Stimulated activated naive CD8-positive, alpha-beta T cell treated with anti-CD3 and anti-CD28 coated beads, Interleukin-15, amount 100 ng/mL, for 72 hours (primary cell): ENCODE measurements at places on chromosomes 7 and 10.

- DNase-seq = no peak
Observed at GRCh38 chr10:52653263-52653909, 119.2 kb downstream of the MBL2 start.

- no peak for DNase-seq
Observed at GRCh38 chr10:53508197-53508596, 735.6 kb upstream of the MBL2 start.

DNA sequence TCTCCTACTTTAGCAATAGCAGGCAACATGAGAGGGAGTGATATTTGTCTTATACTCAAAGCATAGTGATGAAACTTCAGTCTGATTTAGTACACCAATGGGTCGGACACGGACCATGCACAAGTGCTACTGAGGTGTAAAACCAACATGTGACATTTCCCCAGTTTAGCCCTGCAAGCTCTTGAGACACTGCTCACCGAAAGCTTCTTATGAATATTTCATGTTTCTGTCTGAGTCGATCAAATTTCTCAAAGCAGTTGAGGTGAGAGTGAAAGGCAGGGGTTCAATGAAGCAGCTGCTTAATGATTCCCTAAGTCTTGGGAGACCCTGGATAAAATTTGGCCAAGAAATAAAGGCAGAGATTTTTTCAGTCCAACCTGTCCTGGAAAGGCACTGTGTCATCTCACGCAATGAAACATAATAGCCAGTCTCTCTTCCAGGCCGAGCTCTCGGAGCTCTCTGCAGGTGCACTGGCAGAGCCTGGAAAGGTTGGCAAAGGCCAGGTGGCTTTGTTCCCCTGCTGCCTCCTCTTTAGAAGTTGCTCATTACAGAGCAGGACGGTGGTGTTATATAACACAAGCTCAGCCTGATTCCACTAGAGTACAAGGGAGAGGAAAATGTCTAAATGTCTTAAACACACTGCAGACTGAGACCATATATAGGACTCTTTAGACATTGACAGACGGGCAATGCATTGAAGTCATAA lies 33.9 kb upstream of the XPNPEP1 start:
- no peak for DNase-seq

GRCh38 chr7:125516194-125516593 lies 586.6 kb upstream of the POT1 start:
- DNase-seq = no peak

GRCh38 chr10:99266383-99266782 lies 30.7 kb upstream of the HPSE2 start:
- DNase-seq = no peak

- no peak for DNase-seq
Observed at GRCh38 chr7:115782696-115783490, 247.7 kb downstream of the TFEC start.

DNA sequence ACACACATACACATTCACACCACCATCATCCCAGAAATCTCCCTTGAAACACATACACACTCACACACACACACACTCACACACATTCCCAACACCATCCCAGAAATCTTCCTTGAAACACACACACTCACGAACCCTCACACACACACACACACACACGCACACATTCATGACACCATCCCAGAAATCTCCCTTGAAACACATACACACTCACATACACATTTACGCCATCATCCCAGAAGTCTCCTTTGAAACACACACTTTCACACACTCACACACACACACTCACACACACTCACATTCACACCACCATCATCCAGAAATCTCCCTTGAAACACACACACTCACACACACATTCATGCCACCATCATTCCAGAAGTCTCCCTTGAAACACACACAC lies 360 bp upstream of the OPN4 start:
- DNase-seq = no peak

- DNase-seq = no peak
Observed at GRCh38 chr10:84530724-84531325, 202.4 kb downstream of the CCSER2 start.

GRCh38 chr10:30373596-30374327 lies 24.7 kb upstream of the MTPAP start:
- DNase-seq = no peak
